ENCODE measurements at places on chromosomes 13 and 19.

GRCh38 chr13:79477968-79478367 lies 3.0 kb upstream of the NDFIP2 start:
- DNase-seq: peak; percentile 52

DNA sequence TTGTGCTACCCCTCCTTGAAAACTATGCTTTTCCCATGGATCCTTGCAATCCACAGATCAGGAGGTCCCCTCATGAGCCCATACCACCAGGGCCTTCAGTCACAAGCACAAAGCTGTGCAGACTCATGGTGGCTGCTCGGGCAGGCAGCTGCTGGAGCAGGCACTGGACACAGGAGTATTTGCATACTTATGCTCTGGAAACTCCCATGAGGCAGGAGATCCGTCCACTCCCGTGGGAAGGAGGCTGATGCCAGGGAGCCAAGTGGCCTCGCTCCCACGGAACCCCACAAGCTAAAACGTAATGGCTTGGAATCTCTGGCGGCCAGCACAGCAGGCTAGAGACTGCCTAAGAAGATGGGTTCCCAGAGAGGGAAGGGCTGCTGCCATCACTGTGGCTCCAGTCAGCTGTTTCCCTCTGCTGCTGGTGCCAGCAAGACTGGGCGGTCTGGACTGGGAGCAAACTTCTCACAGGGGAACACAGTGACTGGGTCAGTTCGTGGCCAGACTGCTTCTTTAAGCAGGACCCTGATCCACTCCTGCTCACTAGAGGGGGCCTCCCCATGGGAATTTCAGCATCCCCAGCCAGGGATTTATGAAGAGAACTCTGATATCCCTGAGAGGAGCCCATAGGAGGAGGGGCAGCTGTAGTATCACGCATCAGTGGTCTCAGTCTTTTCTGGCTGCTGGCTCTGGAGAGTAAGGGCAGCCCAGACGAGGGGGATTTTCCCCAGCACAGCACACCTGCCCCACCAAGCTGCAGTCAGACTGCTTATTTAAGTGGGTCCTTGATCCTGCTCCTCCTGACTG lies 370.3 kb upstream of the ATXN8OS start:
- no peak for DNase-seq

- no peak for DNase-seq
Observed at GRCh38 chr13:44622261-44622660, 46.1 kb upstream of the TSC22D1 start.

GRCh38 chr13:85347251-85347650 lies 452.0 kb downstream of the SLITRK6 start:
- DNase-seq: no peak

DNA sequence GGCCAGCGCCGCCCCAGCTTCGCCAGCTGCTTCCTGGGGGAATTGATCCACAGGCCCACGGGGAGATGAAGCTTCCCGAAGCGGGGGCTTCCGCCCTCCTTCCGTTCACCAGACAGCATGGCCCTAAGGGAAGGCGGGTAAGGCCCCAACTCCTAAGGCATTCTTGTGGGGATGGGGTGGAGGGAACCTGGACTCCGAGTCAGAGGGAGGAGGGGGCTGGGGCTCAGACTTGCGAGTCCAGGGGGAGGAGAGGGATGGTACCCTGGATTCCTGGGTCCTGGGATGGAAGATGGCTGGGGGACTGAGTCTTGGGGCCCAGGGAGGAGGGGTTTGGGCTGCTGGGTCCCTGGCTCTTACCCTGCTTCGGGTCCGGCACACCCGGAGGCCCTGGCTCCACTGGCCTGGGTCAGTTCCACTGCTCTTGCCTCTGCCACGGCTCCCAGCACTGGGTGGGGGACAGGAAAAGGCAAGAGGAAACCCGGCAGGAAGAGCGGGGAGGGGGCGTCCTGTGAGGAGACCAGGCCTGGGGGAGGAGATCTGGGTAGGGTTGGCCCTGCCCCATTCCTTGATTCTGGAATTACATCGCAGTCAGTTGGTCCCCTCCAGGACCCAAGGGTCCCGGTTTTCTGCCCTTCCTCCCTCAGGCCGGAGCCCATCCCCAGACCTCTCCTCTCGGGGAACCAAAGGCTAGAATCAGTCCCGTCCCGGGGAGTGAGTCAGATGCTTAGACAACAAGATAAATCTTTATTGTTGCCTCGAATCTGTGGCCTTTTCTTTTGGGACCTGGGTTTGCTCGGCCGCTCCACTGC lies at the start of gene RASIP1:
Gene RASIP1 (minus strand): TSS at position 447 of the 809 bp plus-strand sequence. CDS start 328 bp downstream, at position 119.
- no peak for DNase-seq

DNA sequence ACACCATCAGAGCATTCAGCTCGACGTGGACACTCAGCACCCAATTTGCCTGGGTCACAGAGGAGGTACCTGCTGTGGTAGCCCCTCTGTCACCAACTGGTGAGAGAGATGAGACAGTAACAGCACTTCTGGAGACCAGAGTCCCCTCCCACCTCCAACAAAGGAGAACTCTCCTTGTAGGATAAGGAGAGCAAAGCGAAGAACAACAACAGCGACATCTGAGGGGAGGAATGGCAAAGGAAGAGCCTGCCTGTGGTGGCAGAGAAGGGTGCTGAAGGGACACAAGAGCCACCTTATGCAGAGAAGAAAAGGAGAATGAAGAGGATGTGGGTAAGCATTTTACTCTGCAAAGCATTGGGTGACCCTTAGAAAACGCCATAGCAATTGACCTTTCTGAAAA lies 167.8 kb downstream of the ABCC4 start:
- no peak for DNase-seq
